Activated B cell treated with CpG ODN at 0.5 μM for 24 hours (primary cell): ENCODE measurements at places on chromosomes 6 and 20. TPM values are rescaled to one million over a fixed set of nuclear protein-coding genes. Genes with fewer than 3 reads are reported as not detected.

The SLC12A5 gene
- not detected in 2 replicates for total RNA-seq

GRCh38 chr6:145076115-145076841 is 659.0 kb downstream of the EPM2A start:
- H3K27ac ChIP-seq, result no peak overlapping the region
- DNase-seq, result no peak
- H3K27me3 ChIP-seq, result no peaks in the 10 kb centered on the region
- H3K4me1 ChIP-seq, result no peaks in the 10 kb centered on the region
- no peaks in the 10 kb centered on the region for H3K36me3 ChIP-seq

- no peaks in the 10 kb centered on the region for H3K4me1 ChIP-seq
- H3K36me3 ChIP-seq, result no peaks in the 10 kb centered on the region
- DNase-seq, result no peak
- H3K4me3 ChIP-seq, result no peak overlapping the region
Measured at GRCh38 chr6:104633125-104633524, 226.6 kb downstream of the HACE1 start.

DNA sequence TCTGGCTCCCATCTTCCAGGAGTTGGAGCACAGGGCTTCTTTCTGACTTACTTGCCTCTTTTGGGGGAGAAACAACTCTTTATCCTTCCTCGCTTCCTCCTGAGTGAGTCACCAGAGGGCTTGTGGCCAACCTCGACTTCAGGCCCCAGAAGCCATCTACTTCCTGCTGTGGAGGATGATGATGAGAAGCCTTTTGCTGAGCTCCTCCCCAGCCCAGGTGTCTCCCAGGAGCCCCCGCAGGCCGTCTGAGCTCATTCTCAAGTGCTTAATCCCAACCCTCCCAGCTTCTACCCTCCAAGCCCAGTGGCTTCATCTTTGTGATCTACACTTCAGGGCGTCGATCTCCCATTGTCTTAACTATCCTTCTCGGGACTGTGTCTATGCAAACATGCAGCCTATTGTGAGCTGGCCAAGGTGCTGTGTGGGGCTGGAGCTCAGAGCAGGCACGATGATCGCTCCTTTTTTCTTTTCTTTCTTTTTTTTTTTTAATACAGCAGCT is 27.9 kb downstream of the SDCBP2 start:
- no peaks in the 10 kb centered on the region for H3K36me3 ChIP-seq
- H3K4me1 ChIP-seq, result no peaks in the 10 kb centered on the region
- H3K27me3 ChIP-seq, result no peaks in the 10 kb centered on the region
- DNase-seq, result no peak
- H3K27ac ChIP-seq, result no peak overlapping the region
- H3K4me3 ChIP-seq, result no peak overlapping the region
